ENCODE measurements at places on chromosomes 7 and 10. TPM values are rescaled to one million over a fixed set of nuclear protein-coding genes. Genes with fewer than 3 reads are reported as not detected.
A peak's percentile ranks its signal among the peaks of the same experiment; 100 is the strongest.

- DNase-seq, result peak; percentile 59
Observed at GRCh38 chr10:92024700-92025099, 101.1 kb downstream of the BTAF1 start.

DNA sequence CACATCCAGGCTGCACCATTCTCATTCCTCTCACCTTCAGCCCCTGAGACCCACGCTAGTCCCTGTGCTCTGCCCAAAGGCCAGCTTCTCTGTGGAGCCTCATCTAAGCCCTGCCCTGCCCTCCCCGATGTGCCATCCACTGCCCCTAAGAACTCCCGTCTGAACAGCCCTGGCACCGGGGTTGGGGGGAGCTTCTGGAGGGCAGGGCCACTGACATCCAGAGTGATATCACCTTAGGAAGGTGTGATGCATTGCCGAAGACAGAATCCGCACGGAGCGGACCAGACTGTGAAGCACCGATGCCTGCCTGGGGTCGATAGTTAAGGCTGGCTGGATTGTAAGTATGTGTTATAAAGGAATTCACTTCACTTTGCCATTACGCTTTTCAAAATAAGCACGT lies 511.0 kb downstream of the PTPRN2 start:
- DNase-seq, result no peak

Gene GNAI1
- total RNA-seq, result 42.4 TPM

DNA sequence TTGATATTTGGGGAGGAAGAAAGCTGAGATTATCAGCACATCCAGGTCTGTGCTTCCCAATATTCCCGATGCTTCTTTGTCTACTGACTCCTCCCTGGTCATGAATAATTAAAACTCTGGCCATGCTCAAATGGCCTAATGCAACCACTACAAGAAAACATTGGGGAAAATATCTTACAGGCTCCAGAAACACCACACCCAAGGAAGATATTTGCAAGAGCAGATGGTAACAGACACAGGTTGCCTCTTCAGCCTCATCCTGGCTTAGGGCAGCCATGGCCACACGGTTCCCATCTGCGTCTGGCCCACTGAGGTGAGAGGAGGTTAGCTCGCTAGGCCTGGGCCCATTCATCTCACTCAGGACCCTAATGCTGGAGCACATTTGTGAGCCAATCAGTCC lies 108.4 kb upstream of the SDK1 start:
- no peak for DNase-seq

GRCh38 chr7:46664453-46664852 lies 743.4 kb upstream of the IGFBP3 start:
- no peak for DNase-seq

Gene TRIM56
- total RNA-seq, result 7.8 TPM

DNA sequence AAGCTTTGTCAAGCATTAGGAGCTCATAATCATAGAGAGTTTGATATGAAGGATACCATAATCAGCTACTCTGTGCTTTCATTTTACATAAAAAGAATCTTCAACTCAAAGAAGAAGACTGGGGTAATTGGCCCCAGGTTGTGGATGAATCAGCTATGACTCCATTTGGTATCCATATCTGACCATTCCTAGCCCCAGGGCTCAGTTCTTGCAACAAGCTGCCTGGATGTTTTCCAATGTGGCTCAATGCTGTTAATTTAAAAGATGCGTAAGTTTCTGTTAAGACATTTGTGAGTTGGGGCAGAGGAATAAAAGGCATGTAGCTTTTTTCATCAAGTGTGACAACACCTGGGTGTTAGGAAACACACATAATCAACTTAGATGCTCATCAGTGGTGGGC lies 951.1 kb downstream of the NRG3 start:
- DNase-seq, result no peak

DNA sequence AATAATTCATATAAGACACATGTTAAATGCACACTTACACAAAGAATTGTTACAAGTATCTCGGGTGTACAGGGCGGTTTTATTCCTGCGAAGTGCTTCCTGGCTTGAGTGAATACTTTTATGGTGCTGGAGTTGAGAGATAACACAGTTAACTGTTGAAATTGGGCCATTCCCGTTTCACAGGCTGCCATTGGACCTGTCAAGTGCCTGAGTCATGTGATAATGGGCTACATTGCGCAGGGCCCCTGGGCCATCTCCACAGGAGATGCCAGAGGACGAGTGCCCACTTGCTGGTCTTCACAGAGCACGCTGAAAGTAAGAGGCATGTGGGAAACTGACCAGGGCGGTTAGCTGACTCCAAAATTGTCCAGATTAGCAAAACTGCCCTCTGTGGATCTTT lies 4.8 kb downstream of the FBH1 start:
- DNase-seq, result no peak

DNA sequence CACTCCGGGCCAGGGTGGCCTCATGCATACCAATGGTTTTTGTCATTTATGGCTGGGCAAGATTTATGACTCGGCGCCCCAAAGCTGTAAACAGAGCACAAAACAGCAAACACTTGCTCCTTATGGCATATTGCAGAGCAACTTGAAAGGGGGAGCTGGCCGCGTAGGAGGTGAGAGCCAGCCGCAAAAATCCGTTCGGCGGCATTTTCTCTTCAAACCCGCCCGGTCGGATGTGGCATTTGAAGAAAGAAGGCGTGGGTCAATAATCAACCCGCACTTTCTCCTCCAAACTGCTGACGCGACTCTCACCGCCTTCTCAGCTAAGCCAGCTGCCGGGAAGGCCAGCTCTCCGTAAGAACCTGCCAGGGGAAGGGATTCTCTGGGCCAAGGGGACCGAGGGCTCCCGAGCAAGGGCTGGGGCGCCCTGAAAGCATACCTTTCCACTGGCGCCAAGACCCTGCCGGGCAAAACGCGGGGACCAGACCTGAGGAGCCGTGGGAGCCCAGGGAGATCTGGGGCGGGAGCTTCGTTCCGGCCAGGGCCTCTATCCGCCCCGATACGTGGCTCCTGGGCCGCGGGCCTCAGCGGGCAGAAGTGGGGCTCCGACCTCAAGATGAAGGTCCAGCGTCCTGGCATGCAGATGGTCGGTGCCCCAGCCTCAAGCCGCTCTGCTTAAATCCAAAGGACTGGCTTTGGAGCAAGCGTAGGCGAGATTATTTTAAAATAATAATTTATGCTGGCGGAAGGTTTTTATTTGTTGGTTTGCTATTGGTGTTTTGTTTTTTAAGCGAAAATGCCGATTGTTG lies 12.9 kb upstream of the HOXA2 start:
- no peak for DNase-seq

Gene ADAM8
- 2.0 TPM for total RNA-seq

GRCh38 chr10:95395947-95396449 lies 105.2 kb upstream of the PDLIM1 start:
- DNase-seq, result no peak

Gene SPDYE16
- 1.8 TPM for total RNA-seq

- DNase-seq, result peak; percentile 58
Observed at GRCh38 chr7:17369691-17370426, 71.4 kb downstream of the AHR start.

GRCh38 chr10:112896722-112897121 lies 53.3 kb upstream of the TCF7L2 start:
- no peak for DNase-seq

DNA sequence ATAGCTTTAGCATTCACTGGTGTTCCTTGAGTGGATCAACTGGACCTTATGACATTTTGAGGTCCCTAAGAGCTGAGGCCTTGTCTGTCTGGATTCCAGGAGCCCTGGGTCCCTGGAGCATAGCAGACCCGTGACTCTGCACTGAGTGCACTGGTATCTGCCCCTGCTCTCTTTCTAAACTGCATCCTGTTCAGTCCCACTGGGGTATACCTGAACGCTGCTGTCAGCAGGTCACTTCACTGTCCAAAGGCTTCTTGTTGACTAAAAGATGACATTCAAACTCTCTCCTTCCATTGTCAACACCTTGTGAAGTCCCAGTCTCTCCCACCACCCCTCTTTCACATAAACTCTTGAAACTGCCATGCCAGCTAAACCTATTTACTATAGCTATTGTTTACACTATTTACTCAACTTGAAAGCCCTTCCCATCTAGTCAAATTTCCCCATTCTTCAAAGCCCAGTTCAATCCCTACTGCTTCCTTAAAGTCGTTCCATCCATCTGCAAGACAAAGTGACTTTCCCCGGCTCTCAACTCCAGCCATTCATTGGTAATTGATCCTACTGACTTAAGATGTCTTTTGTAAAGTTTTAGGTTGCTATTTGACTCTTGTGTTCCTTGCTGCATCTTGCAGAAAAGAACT lies 523.3 kb downstream of the KCNMA1 start:
- no peak for DNase-seq

GRCh38 chr10:49837685-49838084 lies 75.6 kb upstream of the OGDHL start:
- no peak for DNase-seq

Gene OPALIN
- total RNA-seq, result not detected

DNA sequence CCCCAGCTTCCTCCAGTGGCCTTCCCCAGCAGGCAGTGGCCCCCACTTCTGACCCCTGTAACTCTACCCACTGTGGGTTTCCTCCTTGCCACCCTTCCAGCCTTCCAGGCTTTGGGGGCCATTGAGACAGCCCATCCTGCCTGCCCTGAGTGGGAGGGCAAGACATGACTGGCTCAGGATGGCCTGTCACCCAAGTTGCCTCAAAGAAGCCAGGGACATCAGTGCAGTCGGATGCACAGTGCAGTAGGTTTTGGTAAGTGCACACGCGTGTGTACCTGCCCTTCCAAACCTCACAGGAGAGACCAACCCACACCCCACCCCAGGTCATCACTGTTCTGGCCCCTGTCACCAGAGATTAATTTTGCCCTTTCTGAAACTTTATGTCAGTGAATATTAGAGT lies 22.7 kb downstream of the ZMIZ2 start:
- DNase-seq, result no peak

DNA sequence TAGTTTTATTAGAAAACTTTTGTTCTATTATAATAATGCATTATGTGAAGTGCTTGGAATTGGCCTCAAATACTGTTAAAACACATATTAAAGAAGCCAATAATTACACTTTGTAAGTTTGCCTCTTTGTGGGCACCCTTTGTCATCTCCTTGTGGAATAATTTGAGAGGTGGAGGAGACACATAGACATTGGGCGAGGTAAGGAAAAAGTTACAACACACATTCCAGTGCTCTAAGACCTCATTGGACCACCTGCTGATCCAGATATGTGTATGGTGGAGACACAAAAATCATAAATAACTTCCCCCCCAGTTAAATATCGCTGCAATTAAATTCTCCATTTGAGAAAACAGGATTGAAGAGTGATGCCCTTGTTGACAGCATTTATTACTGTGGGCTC lies 511.8 kb downstream of the GFRA1 start:
- DNase-seq, result no peak

GRCh38 chr7:71912476-71912875 lies 499.7 kb downstream of the CALN1 start:
- no peak for DNase-seq

- no peak for DNase-seq
Observed at GRCh38 chr7:31488562-31489203, 25.2 kb upstream of the ITPRID1 start.

Gene TFPI2
- total RNA-seq, result 13.9 TPM

DNA sequence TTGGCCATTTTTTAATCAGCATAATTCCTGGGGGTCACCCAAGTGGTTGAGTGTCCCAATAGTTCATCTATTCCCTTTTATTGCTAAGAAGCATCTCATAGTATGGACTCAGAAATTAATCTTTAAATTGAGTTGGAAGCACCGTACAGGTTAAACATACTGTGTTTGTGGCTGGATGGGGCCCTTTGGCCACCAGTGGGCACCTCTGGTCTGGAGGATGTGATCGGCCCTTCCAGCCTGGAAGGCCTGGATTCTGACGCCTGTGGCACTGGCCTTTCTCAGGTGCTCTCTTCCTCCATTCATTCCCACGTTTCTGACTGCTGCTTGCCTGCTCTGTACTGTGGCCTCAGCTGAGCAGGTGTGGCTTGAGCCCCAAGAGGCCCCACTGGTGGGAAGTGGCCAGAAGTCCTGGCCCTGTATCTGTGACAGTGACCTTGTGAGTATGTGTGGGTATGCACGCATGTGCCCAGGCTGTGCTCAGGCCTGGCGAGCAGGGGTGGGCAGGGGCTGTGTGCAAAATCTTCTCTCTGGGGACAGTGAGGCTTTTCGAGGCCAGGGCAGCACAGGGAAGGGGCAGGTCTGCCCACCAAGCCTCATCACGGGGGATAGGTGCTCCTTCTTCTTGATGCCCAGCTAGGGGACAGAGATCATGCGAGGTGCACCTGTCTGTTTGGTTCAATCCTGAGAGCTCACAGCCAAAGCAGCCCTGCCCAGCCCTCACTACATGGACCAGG lies 30.1 kb downstream of the LDB3 start:
- no peak for DNase-seq

Gene COX19
- 11.5 TPM for total RNA-seq

- DNase-seq, result no peak
Observed at GRCh38 chr10:111087968-111088505, 11.2 kb downstream of the ADRA2A start.

Gene INSIG1
- 655 TPM for total RNA-seq

DNA sequence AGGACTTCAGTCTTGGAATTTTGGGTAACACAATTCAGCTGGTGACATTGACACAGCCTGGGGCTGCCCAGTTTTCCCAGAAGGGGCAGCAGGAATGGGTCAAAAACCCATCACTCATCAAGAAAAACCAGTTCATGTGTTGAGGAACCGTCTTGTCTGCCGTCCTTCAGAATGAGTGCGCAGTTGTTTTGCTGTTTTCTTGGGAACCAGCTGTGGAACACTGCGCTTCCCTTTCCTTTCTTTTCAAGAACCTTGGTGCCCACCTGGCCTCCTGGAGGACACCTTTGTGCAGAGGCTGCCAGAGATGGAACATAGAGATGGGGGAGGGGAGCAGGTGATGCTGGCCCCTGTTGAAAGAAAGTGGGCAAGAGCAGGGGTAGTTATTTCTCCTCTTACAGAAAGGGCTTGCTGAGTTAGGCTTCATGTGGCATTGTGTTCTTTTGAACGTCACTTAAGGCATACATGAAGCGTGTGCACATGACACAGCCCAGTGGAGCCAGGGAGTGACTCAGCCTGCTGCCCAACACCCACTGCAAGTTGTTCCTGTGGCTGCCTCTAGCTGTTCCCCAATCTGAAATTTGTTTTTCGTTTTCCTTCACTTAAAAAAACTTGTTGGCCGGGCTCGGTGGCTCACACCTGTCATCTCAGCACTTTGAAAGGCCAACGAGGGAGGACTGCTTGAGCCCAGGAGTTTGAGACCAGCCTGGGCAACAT lies 87.4 kb upstream of the TNS3 start:
- DNase-seq, result peak; percentile 96

DNA sequence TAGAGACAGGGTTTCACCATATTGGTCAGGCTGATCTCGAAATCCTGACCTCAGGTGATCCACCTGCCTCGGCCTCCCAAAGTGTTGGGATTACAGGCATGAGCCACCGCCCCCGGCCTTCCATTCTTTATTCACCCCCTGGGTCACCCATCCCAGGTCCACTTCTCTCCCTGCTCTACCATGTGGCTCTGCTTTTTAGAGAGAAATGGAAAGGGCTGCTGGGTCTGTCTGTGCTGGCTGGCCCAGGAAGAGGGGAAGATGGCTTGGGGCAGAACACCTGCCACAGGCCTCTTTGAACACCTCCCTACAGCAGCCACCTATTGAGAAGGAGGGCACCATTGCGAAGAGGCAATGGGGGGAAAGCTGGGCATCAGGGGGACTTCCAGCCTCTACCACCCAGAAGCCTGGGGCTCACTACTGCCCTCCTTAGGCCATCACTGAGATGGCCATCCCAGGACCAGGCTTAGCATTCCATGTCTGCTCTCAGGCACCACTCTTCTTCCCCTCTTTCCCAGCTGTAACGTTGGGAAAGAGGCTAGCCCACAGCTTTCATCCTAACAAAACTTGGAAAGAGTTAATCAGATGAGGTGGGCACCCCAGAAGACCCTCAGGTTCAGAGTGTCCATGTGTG lies 256.3 kb downstream of the GRID1 start:
- no peak for DNase-seq

Gene CH25H
- 0.36 TPM for total RNA-seq
